ENCODE measurements at places on chromosomes 7 and 10.
A peak's percentile ranks its signal among the peaks of the same experiment; 100 is the strongest.

GRCh38 chr10:819326-819725 lies 112.2 kb downstream of the LARP4B start:
- DNase-seq, result no peak

DNA sequence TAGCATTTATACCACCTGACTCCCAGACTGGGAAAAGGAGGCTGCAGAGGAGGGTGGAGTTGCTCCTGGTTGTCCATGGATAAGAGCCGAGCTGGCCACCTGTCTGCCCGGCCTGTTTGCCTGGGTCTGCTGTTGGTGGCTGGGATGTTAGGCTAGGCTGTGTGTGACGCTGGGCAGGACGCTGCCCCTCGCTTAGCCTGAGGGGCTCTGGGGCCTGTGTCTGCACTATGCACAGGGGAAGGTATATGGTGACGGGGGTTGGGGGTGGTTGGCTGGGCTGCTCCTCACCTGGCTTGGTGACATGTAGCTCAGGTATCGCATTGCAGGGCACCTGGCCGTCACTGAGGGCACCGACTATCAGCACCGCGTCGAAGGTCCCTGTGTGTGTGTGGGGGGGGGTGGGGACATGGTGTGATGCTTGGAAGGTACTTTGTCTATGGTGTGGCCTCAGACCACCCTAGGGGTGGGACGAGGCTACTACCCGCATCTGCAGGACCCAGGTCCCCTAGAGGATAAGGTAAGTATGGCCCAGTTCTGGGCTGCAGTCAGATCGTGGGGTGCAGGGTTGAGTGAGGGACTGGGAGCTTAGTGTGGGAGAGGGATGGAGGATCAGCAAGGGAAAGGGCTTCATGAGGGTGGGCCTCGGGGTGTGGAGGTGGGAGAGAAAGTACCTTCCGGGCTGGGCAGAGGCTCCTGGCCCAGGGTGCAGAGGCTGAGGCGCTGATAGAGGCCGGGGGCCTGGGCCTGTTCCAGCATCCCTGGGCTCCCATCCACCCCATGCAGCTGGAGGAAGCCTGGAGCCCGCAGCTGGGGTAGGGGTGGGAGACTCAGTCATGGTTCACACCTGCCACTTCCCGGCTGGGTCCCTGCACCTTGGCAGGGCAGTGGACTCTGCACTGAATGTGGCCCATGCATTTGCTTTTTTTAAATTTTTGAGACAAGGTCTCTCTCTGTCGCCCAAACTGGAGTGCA lies 2.3 kb downstream of the METTL27 start:
- DNase-seq, result no peak

- no peak for DNase-seq
These were observed 126.3 kb downstream of the CNOT4 start for GRCh38 chr7:135383525-135384175.

- peak; percentile 27 for DNase-seq
These were observed 109.4 kb downstream of the PRKAG2 start for GRCh38 chr7:151767557-151767956.

DNA sequence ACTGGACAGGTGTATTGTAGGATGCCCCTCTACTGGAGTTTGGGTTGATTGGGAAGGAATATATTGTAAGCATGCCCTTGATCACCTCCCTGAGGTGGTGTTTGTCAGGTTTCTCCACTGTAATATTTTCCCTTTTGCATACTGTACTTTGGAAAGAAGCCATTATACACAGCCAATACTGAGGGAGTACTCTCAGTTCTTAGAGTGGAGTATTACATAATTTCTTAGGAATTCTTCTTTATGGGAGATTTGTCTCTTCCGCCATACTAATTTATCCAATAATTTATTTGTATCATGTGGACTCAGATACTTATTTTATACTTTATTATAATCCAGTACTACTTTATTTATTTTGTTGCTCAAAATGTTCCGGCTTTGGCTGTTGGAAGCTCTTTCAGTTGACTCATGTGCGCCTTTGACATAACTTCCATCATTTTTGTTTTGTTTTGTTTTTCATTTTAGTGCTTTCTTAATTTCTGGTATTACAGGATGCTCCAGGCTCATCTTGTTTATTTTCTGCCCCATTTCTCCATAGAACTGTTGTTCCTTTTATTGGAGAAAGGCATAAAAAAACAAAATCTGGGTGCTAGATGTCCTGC lies 29.7 kb downstream of the MKLN1 start:
- no peak for DNase-seq
